GM18507 (cell line): ENCODE measurements at places on chromosomes 16 and 17.

DNA sequence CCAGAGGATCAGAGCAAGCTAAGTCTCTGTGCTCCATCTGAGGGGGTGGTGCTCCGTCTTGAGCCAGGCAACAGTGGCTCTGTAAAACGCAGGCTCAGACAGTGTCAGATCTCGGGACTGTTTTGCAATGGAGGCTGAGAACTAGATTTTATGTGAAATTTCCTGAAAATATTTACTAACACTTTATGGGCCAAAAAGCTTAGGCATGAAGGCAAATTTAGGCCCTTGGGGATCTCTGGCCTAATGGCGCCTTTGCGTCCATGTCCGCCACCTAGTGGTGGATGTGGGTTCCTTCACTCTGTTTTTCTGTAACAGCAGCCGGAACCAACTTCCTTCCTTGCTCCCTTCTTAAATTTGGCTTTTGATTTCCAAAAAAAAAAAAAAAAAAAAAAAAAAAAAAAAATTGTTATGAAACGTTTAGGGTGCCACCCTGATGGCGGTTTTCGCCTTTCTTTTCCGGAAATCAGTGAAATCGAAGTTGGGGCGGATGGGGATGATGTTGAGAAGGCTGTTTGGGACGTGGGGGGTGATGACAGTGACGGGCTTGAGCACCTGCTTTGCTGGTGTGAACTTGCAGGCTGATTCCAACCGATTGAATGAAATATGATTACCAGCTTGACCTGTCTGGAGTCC lies 14.0 kb upstream of the ELAC2 start:
- DNase-seq, result peak; percentile 37

- DNase-seq, result no peak
Observed at GRCh38 chr16:85475233-85475632, 137.9 kb upstream of the GSE1 start.

GRCh38 chr16:84117494-84117843 lies 727 bp upstream of the MBTPS1 start:
- peak; percentile 18 for DNase-seq

DNA sequence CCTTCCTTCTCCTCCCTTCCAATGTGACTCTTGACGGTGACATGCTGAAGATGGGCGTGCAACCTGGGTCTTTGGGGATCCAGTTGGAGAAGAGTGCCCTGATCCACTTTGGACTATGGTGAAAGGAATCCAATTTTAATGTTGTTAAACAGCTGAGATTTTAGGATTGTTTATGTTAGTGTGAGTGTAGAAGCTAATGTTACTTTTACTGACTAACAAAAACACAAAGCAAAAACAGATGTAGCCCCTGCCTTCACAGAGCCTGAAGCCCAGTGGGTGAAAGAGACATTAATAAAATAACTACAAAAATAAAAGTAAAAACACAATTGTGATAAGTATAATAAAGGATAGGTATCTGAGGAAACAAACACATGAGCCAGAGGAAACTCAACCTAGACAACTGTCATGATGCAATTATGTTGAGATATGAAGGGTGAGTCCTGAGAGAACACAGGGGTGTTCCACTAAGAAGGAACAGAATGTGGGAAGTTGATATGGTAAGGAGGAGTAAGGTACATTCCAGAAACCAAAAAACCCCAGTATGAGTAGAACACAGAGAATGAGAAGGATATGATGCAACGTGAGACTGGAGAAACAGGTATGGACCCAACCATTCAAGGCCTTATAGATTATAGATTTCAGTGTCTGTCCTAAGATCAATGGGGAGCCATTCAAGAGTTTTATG lies 115.1 kb upstream of the PMFBP1 start:
- DNase-seq, result no peak

DNA sequence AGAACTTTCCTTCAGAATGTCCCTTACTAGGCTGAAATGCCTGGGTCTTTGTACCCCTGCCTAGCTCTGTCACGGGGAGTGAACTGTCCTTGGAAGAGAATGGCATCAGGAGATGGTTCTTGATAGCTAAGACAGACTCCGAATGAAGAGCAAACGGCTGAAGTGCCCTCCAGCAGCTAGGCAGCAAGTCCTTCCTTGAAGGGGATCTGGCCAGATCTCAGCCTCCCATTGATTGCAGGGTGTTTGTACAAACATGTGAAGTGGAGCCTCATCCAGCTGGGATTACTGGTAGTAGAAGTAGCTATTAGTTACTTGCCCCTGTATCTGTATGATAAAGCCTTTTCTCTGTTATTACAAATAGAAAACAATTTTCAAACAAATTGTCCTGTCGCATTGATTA lies 30.9 kb downstream of the LRRC36 start:
- DNase-seq, result no peak

DNA sequence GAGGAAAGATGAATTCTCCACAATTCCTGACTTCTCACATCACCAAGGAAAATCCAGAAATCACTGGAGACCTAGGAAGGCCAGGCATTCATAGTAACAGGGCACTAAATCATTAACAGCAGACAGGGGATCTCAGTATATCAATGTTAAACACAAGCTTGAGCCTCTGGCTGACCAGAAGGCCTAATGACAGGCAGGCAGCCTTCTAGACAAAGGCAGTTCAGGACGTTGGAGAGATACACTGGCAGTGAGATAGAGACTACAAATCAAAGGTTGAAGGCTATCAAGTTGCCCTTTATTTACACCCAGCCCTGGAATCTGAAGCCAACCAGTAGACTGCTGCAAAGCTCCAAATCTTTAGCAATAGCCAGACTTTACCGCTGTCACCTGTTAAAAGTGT lies 422.8 kb upstream of the CCL2 start:
- no peak for DNase-seq

DNA sequence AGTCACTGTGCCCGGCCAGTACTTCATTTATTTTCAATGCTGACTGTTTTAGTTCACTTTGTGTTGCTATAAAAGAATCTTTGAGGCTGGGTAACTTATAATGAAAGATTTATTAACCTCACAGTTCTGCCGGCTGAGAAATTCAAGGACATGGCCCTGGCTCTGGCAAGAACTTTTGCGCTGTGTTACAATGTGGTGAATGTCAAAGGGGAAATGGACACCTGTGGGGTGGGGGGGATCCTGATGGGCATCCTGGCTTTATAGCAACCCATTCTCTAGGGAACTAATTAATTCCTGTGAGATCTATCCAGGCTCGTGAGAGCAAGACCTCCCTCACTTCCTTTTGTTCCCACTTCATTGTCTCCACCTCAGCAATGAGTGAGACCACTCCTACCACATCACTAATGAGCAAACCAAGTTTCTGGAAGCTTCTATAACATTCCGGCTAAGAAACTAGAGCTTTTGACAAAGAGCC lies 17.1 kb upstream of the CDH3 start:
- no peak for DNase-seq

GRCh38 chr17:18258356-18259038 lies at the start of gene FLII:
Gene FLII, minus strand, starts transcription at chr17:18258738. Its CDS starts 48 bp downstream, at chr17:18258690.
- no peak for DNase-seq

DNA sequence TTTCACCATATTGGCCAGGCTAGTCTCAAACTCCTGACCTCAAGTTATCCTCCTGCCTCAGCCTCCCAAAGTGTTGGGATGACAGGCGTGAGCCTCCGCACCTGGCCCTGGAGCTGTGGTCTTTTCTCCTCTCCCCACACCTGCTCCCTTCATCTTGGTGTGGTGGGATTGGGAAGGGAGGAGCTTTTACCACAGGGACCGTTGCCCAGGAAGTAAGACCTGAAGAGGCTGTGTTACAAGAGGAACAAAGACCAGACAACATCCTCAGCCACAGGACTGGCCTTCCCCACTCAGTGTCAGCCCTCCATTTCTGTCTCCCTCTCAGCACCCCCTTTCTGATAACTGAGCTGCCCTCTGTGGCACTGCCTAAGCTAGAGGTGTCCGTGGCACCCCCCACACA lies 9.4 kb upstream of the C17orf113 start:
- DNase-seq, result no peak
